ENCODE measurements at places on chromosomes 7 and 10.

DNA sequence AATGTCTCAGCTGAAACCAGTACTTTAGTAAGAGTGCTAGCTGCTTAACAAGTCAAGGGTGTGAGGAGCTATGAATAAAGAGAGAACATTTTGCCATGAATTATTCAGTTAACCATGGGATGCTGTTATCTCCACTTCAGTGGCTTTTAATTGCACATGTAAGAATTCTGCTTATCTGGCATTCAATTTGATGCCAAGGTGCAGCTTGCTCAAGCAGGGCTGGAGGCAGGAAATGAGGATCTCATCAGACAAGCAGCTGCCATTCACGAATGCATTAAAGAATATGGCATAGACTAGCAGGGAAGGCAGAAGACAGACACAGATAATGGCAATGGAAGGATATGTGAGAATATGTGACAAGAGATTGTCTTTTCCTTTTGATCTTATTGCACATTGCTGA, 697.8 kb downstream of the NRG3 start:
- no peak for DNase-seq

DNA sequence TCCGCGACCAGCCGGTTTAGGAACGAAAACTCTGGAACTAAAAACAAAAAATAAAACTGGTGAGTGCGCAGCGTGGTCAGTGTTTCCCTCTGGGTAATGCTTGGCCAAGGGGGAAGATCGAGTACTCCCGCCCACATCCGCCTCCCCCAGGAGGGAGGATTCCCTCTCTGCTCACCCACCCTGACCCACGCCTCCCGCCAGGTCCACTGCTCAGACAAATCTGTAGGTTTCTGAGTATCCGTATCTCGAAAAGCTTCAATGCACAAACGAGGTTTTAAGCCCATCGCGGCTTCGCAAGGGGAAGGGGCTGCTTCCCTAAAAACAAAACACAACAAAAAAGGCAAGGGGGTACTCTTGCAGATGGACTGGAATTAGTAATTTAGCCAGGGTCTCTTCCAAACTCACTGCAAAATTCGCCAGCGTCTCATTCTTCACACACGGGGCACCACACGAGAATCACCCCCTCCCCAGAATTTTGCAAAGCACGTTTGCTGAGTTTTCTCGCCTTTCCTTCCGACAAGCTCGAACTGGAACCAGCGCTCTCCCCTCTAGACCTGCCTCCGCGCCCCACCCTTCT, 75.2 kb downstream of the INSIG1 start:
- DNase-seq: no peak

- DNase-seq: no peak
These were observed 236.2 kb downstream of the MTERF1 start for GRCh38 chr7:91644256-91644655.

- DNase-seq: no peak
These were observed 59.4 kb downstream of the ST7 start for GRCh38 chr7:117012696-117013095.

- no peak for DNase-seq
These were observed 155.4 kb downstream of the CRPPA start for GRCh38 chr7:16265863-16266458.

- no peak for DNase-seq
These were observed 52.4 kb downstream of the BZW2 start for GRCh38 chr7:16698200-16698905.

GRCh38 chr10:44032216-44032615, 352.7 kb downstream of the CXCL12 start:
- no peak for DNase-seq

DNA sequence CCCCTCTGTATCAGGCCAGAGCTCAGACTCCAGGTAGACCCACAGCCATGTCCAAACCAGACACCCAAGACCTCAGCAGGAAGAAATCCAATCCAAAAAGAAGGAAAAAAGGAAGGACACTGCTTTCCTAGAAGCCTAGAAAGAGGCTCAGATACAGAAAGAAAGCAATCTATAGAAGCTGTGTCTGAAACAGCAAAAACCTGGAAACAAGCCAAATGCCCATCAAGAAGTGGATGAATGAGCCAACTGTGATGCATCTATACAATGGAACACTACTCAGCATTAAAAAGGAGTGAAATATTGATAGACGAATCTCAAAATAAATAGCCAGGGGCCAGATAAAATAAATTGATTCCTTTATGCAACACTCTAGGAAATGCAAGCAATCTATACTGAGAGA, 31.6 kb downstream of the GRB10 start:
- no peak for DNase-seq

- no peak for DNase-seq
These were observed 104.1 kb upstream of the FERD3L start for GRCh38 chr7:19249281-19249680.

DNA sequence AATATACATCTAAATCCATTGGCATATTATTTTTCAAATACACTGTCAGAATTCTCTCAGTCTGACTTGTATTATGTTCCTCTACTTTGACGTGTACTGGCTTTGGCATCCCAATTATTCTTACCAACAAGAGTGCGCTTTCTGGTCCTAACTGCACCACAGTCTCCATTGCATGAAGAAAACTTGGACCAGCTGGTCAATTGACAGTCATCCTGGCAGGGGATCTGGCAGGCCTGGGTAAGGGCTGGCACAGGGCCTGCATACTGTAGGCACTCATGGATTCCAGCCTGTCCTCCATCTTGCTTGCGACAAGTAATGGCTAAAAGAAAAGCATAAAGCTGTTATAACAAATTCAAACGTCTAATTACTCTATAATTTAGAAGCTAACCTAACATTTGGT, 384.9 kb downstream of the THSD7A start:
- no peak for DNase-seq

DNA sequence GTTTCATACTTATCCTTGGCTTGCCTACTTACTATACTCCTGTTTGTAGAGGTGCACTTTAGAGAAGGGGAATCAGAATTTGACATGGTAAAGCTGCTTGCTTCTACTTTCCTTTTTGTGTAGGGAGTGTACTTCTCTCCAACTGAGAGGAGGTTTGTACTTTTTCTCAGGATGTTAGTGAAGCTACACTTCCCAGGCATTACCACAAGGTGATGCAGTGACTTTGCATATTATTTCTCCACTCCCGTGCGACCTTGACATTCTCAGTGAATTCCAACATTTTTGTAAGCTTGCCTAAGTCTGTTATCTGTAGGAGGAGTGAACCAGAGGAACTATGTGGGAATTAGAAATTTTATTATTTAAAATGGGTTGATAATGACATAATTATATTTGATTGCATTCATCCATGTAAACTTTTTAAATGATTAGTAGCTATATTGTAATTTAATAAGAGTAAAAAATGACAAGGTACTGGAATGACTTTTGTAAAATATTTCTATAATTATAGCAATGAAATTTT, 5.2 kb downstream of the TAX1BP1 start:
- DNase-seq: no peak

DNA sequence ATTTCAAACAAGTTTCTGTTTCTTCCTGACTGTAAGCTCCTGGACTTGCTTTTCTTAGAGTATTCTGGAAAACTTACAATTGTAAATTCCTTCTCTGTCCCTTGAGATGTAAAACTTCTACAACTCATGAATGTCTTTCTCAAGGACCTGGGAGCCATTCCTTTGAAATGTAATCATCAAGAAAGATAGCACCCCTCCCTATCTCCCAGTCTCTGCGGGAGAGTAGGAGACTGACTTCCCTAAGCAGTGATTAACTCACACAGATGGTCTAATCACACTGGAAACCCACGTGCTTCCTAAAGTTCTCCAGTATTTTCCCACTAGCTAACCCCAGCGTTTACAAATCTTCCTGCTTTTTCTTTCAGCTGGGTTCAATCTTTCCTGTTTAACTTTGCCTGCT, 549.4 kb downstream of the SORCS1 start:
- no peak for DNase-seq

DNA sequence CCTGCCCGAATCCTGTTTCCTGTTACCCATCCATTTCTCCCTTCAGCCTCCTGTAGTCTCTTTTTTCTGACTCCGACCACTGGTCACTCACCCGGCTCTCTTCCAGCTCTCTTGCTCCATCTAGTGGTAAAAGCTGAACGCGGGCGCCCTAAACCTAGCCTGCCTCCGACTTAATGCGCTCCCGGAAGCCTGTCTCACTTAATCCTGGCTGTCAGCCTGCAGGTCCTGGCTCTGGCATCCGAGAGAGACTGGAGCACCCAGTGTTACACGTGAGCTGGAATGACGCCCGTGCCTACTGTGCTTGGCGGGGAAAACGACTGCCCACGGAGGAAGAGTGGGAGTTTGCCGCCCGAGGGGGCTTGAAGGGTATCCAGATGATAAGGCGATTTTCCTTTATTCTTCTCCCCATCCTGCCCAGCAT, 10.3 kb downstream of the SUMF2 start:
- DNase-seq: peak; percentile 32

- no peak for DNase-seq
These were observed 558.9 kb upstream of the MGMT start for GRCh38 chr10:128908099-128908498.

GRCh38 chr10:30868611-30869010, 163.1 kb downstream of the ZNF438 start:
- no peak for DNase-seq

DNA sequence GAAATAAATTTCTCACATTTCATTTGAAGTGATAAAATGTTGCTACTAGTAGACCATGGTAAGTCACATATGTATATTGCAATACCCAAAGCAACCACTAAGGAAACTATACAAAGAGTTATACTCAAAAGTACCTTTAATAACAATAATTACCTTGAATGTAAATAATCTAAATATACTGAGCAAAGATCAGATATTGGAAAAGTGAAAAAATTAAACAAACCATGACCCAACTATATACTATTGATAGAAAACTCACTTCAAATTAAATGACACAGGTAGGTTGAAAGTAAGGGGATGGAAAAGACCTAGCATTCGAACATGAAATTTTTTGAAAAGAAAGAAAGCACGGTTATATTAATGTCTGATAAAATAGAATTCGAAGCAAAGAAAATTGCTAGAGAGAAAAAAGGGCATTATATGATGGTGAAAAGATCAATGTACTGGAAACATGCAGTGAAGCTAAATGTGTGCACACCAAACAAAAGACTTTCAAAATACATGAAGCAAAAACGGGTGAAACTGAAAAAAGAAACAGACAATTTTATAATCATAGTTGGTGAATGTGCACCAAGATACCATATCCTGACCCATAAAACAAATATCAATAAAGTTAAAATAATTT, 29.1 kb downstream of the TFPI2 start:
- no peak for DNase-seq

DNA sequence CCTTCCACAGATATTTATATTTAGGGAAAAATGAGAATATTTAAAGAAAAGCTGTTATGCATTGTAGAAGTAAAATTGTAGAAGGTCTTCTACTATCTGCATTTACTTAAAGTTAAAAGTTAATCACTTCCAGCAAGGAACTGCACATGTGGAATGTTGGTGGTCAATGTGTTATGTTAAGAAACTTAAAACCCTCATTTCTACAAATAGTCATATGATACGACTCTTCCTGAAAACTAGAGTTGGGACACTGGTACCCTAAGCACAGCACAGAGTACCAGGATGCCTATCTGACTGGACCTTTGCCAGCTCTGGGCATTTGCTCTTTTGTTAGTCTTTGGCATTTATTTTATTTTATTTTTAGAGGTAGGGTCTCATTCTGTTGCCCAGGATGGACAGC, 524.2 kb upstream of the GALNT17 start:
- no peak for DNase-seq

GRCh38 chr7:63071920-63072319, 926.7 kb upstream of the ZNF722 start:
- no peak for DNase-seq

GRCh38 chr7:105014693-105015389, 836 bp downstream of the KMT2E start:
- no peak for DNase-seq

- no peak for DNase-seq
These were observed 515 bp upstream of the SLC4A2 start for GRCh38 chr7:151058781-151059366.
